ENCODE measurements at places on chromosomes 7 and 10. TPM values are rescaled to one million over a fixed set of nuclear protein-coding genes. Genes with fewer than 3 reads are reported as not detected.

DNA sequence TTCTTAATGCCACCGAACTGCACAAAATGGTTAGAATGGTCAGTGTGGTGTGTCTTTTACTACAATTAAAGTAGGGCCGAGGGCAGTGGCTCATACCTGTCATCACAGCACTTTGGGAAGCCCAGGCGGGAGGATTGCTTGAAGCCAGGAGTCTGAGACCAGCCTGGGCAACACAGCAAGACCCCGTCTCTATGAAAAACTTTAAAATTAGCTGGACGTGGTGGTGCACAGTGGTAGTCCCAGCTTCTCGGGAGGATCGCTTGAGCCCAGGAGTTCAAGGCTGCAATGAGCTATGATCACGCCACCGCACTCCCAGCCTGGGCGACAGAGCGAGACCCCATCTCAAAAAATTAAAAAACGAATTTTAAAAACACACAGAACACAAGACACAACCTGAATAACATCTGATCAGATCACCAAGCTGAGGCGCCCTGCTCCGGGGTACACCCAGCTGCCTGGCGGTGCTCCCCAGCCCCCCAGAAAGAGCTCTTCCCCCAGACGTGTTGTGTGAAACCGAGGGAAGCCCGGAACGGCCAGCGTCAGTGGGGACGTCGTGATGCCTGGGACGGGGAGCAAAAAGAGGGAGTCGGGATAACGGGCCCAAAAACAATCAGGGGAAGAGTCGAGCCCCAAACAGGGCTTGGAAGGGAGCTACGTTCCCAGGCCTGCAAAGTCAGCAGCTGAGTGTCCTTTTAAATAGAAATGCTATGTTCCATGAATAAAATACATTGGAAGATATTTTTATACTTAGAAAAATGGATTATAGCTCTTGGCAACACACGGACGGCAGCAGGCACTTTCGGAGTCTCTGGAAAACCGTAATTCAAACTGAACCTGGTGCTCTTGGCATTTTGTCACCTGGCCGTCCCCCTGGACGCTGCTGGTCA, 80.7 kb upstream of the PDGFA start:
- no peaks in the 10 kb centered on the region for H3K27me3 ChIP-seq
- H3K27ac ChIP-seq: peak overlapping the region; percentile 98
- no peak for DNase-seq
- peaks cover 73% of the 10 kb centered on the region for H3K4me1 ChIP-seq
- H3K4me3 ChIP-seq: no peak overlapping the region
- H3K36me3 ChIP-seq: no peaks in the 10 kb centered on the region

DNA sequence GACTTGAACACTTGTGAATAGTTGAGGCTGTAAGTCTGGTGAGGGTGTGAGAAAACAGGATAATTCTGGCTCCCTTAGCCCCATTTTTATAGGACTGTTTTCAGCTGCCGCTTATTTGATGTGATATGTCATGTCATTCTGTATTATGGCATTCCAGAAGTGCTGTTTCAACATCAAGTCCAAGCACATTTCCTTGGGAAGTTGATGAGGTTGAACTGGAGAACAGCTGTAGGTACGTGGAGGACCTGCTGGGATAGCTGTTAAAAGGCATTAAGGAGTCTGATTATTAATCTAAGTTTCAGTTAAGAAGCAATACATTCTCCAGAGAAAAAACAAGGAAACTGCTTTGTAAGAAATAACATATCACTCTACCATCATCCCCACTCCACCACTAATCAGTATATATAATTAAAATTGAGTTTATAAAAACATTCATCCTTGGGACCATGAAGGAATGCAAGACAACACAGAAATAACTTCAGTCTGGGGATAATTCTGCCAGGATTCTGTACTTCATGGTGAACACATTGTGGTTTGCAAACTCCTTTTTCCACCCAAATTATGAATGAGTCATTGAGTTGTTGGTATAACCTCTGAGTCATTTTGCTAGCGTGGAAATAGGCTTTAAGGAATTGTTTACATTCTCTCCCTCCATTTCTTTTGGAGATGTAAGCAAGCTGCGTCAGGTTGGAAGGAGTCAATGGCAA, 39.9 kb upstream of the TMEM229A start:
- no peak overlapping the region for H3K27ac ChIP-seq
- no peaks in the 10 kb centered on the region for H3K4me1 ChIP-seq

GRCh38 chr7:78434281-78434680, 635.7 kb downstream of the PHTF2 start:
- H3K27ac ChIP-seq: no peak overlapping the region
- DNase-seq: no peak
- no peaks in the 10 kb centered on the region for H3K4me1 ChIP-seq
- no peaks in the 10 kb centered on the region for H3K27me3 ChIP-seq
- no peak overlapping the region for H3K4me3 ChIP-seq

The GSAP gene
- total RNA-seq: 202 TPM
